ENCODE measurements at places on chromosomes 16 and 17.
A peak's percentile ranks its signal among the peaks of the same experiment; 100 is the strongest.

DNA sequence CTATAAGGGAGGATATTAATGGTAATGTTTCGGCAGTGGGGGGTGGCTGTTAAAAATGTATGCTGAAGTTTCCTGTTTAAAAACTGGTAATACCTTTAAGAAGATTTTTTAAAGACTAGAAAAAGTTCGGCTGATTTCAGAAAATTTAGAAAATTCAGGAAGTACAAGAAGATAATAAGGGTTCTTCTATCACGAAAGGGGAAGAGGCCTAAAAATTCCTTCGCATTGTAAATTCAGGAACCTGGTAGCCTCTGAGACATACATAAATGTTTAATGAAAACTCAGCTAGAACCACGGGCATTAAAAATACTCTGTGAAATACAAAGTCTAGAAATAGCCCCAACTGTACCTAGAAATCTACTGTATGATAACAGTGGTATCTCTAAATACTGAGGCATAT lies 181.2 kb downstream of the PARN start:
- no peak overlapping the region for H3K27ac ChIP-seq
- DNase-seq = no peak
- no peaks in the 10 kb centered on the region for H3K4me1 ChIP-seq
- H3K4me3 ChIP-seq = no peak overlapping the region
- H3K27me3 ChIP-seq = no peaks in the 10 kb centered on the region

GRCh38 chr17:34306466-34306865 lies 12.8 kb upstream of the CCL8 start:
- DNase-seq = peak; percentile 37
- no peaks in the 10 kb centered on the region for H3K36me3 ChIP-seq
- H3K27me3 ChIP-seq = no peaks in the 10 kb centered on the region
- no peak overlapping the region for H3K4me3 ChIP-seq
- H3K27ac ChIP-seq = no peak overlapping the region

DNA sequence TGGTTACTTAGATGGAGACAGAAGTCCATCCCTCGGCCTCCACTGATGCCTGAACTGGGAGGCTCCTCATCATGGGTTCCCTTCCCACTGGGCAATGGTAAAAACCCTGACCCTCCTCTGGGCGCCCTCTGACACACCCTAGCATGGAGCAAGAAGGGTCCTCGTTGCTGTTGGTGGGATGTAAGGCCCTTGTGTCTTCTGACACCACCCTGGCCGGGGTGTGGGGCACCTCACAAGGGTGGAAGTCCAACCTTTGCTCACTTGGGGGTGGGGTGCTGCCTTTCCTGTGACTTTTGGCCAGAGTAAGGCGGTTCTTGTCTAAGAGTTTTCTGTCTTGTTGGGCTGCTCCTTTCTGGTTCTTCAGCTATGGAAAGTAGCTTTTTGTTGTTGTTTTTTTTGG lies 28.7 kb downstream of the MPRIP start:
- peak overlapping the region; percentile 60 for H3K27ac ChIP-seq
- H3K36me3 ChIP-seq = no peaks in the 10 kb centered on the region
- no peak overlapping the region for H3K4me3 ChIP-seq
- peaks cover 26% of the 10 kb centered on the region for H3K4me1 ChIP-seq
- no peaks in the 10 kb centered on the region for H3K27me3 ChIP-seq
- DNase-seq = no peak

DNA sequence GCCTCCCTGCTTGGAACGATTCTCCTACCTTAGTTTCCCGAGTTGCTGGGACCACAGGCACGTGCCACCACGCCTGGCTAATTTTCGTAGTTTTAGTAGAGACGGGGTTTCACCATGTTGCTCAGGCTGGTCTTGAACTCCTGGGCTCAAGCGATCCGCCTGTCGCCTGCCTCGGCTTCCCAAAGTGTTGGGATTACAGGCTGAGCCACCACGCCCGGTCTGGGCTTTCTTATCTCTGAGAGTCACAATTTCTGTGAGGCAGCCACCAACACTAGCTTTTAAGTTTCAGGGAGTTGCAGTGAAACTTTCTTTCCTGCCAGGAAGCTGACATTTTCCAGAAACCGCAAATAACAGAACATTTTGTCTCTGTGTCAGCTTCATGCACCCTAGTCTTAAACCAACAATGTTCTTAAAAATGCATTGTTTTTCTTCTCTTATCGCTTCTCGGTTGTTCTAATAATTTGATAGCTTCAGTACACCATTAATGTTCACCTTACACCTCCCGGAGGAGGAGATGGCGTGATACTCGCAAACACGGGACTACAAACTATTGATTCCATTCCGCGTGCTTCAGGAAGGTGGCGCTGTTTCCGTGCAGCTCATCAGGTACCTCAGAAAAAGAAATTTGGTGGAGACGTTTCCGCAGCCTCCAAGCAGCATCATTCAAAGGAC lies 7.4 kb upstream of the DHRS7B start:
- H3K4me1 ChIP-seq = no peaks in the 10 kb centered on the region
- H3K27ac ChIP-seq = peak overlapping the region; percentile 36
- no peak overlapping the region for H3K4me3 ChIP-seq
- no peaks in the 10 kb centered on the region for H3K36me3 ChIP-seq
- peak; percentile 72 for DNase-seq

- peak; percentile 66 for DNase-seq
- H3K27ac ChIP-seq = no peak overlapping the region
- H3K36me3 ChIP-seq = no peaks in the 10 kb centered on the region
- H3K27me3 ChIP-seq = no peaks in the 10 kb centered on the region
Observed at GRCh38 chr16:27639561-27640276, 89.8 kb downstream of the KATNIP start.

DNA sequence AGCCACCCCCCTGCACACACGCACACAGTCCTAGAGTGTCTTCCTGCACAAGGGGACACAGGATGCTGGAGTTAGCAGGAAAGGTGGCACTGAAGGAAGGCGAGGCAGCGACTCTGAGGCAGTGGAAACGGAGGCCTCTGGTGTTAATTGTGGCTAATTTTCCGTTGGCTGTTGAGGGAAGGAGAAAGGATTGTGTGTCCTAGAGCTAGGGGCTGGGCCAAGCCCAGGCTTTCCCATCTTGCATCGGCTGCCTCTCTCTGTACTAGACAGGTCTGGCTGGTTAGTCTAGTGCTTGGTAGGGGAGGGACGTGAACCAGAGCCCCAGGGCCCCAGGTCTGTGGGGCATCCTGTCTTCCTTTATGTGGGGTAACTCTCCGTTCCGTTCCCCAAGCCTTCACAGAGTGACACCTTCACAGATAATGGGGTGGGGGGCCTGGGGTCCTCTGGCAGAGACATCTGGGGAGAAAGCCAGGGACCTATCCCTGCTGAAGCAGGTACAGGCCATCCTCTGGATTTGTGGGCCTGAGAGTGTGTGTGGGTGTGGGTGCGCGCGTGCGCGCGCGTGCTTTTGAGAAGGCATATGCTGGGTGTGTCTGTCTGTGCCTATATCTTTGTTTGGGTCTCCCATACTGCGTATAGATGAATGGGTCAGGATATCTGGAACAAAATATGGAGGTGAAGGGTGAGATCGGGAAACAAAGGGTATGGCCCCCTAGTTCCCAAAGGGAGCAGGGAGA lies at the start of gene CHD3:
Gene CHD3 (plus strand): TSS at position 606 of the 737 bp plus-strand sequence. CDS start 212 bp downstream, outside the sequence.
- peak within 1 kb of the TSS; percentile 31 for H3K4me3 ChIP-seq
- H3K27me3 ChIP-seq = no peaks in the 10 kb centered on the region
- peak within 1 kb of the TSS; percentile 95 for H3K27ac ChIP-seq
- no peaks in the 10 kb centered on the region for H3K36me3 ChIP-seq
- H3K4me1 ChIP-seq = peaks cover 26% of the 10 kb centered on the region

DNA sequence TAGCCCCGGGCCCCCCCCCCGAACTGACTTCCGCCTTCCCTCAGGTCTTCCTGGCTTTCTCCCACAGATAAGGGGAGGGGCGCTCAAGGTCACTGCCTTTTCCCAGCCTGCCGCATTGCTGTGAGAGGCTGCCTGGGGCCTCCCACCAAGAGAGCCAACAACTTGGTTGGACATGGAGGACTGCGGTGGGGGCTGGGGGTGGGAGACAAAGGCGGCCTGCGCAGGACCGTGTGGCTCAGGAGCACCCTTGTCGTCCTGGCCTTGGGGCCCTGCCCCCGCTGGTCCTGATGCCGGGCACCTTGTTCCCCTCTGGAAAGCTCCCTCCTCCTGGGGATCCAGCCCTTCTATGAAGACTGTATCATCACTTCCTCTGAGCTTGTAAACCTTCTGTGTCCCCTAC lies 105.6 kb upstream of the FOXF1 start:
- H3K4me3 ChIP-seq = no peak overlapping the region
- peaks cover 9% of the 10 kb centered on the region for H3K4me1 ChIP-seq
- no peak for DNase-seq
- no peaks in the 10 kb centered on the region for H3K27me3 ChIP-seq
- no peak overlapping the region for H3K27ac ChIP-seq
- H3K36me3 ChIP-seq = no peaks in the 10 kb centered on the region

DNA sequence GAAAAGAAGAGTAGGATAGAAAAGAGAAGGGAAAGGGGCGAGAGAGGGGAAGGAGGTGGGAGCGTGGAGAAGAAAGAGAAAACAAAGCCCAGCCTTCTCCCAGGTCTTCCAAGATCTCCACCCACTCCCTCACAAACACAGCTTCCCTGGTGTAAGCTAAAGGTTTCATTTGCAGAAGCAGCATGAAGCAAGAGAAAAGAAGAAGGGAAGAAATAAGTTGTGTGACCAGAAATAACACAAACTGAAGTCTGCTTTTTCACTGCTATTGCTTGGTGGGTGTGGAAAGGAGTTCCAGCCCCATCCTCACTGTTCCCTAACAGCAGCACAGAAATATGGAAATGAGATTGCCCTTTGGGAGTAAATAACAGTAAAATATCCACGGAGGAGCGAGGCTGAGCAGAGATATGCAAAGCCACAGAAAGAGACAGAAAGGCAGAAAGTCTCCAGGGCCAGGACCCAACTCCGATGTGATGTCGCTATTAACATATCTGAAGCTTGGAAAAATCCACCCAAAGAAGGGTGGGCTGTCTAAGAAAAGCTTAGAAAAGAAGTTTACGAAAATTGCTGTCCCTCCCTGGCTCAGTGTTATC lies 10.3 kb upstream of the GAS7 start:
- no peak for DNase-seq
- peaks cover 26% of the 10 kb centered on the region for H3K4me1 ChIP-seq
- no peaks in the 10 kb centered on the region for H3K36me3 ChIP-seq
- H3K27ac ChIP-seq = peak overlapping the region; percentile 90

- H3K27me3 ChIP-seq = no peaks in the 10 kb centered on the region
- DNase-seq = no peak
- peaks cover 19% of the 10 kb centered on the region for H3K4me1 ChIP-seq
- H3K27ac ChIP-seq = peak overlapping the region; percentile 86
Observed at GRCh38 chr16:11784038-11784369, 13.1 kb downstream of the ZC3H7A start.

- peak; percentile 44 for DNase-seq
- H3K4me1 ChIP-seq = peaks cover 6% of the 10 kb centered on the region
- no peaks in the 10 kb centered on the region for H3K36me3 ChIP-seq
Observed at GRCh38 chr16:84526794-84527531, 22.5 kb upstream of the MEAK7 start.

DNA sequence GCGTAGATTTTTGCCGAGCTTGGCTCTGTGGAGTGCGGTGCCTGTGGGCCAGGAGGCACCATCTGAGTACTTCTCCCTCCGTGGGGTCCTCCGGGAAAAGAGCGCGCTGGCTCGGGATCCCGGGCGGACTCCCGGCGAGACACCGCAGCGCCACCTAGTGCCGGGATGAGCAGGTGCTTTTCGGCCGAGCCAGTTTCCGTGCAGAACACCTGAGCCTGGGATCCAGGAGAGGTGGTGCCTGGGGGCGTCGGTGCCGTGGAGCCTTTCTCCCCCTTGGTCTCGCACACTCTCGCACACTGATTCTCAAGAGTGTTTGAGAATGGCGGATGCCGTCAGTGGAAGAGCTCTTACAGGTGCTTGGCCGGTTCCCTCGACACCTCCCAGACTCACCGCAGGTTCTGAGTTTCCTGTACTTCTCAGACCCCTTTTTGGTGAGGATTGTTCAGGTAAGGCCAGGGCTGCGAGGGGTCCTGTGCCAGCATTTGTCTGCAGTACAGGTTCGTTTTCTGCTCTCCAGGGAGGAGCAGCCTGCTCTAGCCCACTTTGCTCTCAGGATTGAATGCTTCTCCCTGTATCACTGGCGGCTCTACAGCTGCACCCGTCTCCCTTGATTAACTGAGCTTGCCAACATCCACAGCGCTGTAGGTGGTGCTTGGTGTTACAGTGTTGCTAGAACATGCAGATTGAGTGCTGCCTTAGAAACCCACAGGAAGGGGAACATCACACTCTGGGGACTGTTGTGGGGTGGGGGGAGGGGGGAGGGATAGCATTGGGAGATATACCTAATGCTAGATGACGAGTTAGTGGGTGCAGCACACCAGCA lies 23.3 kb downstream of the TBCD start:
- H3K4me3 ChIP-seq = no peak overlapping the region
- H3K36me3 ChIP-seq = no peaks in the 10 kb centered on the region
- peak; percentile 74 for DNase-seq
- no peaks in the 10 kb centered on the region for H3K27me3 ChIP-seq
- peaks cover 2% of the 10 kb centered on the region for H3K4me1 ChIP-seq

DNA sequence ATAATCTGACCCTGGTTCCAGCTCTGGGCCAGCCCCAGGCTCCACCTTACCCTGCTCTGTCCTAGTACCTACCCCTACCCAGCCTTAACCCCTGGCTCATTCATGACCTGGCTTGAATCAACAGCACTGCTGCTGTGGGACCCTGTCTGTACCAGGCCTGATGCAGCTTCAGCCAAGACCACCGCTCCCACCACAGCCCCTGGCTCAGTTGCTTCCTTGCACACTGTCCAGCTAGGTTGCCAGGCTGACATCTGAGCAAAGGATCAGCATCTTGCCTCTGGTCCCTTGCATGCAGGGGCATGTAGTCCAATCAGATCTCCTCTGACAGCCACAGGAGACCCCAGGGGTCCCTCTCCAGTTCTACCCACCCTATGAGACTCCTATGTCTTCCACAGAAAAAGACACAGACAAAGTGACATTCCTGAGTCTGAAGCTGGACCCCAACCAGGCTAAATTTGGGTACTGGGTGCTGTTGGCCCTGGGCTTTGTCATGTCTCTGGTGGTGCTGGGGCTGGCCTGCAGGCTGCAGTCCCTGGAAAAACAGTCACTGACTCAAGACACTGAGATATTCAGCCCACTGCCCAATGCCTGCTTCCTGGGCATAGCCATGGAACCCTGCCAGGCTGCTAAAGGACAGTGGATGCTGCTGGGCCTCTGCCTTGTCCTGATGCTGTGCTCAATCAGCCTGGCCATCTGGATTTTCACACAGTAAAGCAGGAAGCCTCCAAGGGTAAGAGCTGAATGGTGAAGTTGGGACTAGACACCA lies 3.9 kb upstream of the KCNH6 start:
- H3K36me3 ChIP-seq = no peaks in the 10 kb centered on the region
- no peak for DNase-seq
- peak overlapping the region; percentile 25 for H3K27ac ChIP-seq
- H3K4me3 ChIP-seq = no peak overlapping the region
- peaks cover 3% of the 10 kb centered on the region for H3K4me1 ChIP-seq

DNA sequence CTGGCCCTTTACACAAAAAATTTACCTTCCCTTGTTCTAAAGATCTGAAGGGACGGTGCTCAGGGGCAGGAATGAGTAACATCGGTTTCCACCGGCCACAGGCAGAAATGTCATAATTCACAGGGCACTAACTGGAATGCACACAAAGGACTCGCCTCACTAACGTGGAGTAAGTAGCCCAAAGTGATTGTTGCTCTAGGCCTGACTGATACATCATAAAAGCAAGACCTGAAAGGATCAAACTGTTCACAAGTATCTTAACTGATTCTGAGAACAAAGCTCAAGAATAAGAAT lies 8.9 kb upstream of the TCF25 start:
- no peak overlapping the region for H3K4me3 ChIP-seq
- H3K36me3 ChIP-seq = peaks cover 3% of the 10 kb centered on the region
- H3K27me3 ChIP-seq = no peaks in the 10 kb centered on the region
- no peak overlapping the region for H3K27ac ChIP-seq

- DNase-seq = no peak
- H3K4me1 ChIP-seq = no peaks in the 10 kb centered on the region
Observed at GRCh38 chr17:53137869-53138268, 684.9 kb upstream of the KIF2B start.

- peak overlapping the region; percentile 55 for H3K27ac ChIP-seq
- H3K4me1 ChIP-seq = peaks cover 13% of the 10 kb centered on the region
- H3K4me3 ChIP-seq = no peak overlapping the region
- no peaks in the 10 kb centered on the region for H3K27me3 ChIP-seq
- no peaks in the 10 kb centered on the region for H3K36me3 ChIP-seq
Observed at GRCh38 chr17:61128661-61129115, 271.0 kb upstream of the TBX2 start.

Measured in hepatocyte (in vitro differentiated cells).